ENCODE measurements at places on chromosomes 7 and 10.

DNA sequence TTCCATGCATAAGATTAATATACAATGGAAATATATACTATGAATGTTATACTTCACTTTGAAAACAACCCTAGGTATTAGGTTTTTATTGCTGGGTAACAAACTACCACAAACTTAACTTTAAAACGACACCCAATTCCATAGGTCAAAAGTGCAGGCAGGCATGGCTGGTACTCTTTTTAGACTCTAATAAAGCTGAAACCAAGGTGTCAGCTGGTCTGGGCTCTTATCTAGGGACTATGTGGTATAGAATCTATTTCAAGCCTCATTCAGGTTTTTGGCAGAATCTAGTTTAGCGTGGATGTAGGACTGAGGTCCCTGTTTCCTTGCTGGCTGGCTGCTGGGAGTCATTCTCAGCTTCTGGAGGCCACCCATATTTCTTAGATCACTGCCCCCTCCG, 65.0 kb upstream of the TMEM168 start:
- DNase-seq: no peak

DNA sequence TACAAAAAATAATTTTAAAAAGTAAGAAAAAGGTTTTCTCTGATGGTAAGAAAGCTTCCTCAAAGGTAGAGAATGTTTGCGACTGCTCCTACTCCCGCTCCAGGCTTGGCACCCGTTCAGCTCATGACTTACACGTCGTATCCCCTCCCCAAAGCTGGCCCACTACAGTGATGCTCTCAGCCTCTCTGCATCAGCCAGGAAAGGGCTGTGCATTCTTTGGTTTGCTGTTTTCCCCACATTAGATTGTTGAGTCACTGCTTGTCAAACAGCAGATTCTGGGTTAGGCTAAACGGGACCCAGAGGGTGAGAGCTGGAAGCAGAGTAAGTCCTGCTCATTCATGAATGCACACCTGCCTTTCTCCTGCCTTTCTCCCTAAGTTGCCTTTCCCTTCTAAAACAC, 54.7 kb upstream of the NMT2 start:
- no peak for DNase-seq

DNA sequence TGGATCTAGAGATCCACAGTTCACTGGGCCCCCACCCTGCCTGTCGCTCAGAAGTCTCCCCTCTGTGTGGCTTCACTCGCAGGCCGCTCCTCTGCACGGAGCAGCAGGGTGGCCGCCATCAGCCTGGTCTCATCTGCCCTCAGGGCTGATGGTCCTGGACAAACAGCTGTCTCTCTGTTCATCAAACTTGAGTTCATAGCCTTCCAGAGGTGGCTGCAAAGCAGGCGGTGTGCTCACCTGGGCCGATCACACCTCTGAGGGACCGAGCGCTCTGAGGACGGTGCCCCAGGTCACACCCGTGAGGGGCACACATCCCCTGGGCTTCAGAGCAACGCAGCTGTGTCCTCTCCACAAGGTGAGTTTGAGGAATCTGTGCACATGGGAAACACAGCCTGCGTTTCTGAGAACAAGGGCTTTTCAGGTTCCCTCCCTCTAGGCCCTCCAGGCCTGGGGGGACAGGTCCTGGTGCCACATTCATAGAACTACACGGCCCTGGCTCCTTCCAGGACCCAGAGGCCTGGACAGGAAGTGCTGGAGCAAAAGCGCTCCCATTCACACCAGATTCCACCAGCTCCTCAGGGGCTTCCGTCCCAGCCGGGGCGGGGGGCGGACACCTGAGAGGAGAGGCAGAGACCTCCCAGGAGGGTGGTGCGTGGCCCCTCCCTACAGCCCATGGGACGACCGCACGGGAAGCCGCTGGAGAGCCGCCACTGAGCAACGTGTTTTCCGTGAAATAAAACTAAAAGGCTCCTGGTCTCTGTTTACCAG, 31.2 kb upstream of the FAM20C start:
- no peak for DNase-seq

DNA sequence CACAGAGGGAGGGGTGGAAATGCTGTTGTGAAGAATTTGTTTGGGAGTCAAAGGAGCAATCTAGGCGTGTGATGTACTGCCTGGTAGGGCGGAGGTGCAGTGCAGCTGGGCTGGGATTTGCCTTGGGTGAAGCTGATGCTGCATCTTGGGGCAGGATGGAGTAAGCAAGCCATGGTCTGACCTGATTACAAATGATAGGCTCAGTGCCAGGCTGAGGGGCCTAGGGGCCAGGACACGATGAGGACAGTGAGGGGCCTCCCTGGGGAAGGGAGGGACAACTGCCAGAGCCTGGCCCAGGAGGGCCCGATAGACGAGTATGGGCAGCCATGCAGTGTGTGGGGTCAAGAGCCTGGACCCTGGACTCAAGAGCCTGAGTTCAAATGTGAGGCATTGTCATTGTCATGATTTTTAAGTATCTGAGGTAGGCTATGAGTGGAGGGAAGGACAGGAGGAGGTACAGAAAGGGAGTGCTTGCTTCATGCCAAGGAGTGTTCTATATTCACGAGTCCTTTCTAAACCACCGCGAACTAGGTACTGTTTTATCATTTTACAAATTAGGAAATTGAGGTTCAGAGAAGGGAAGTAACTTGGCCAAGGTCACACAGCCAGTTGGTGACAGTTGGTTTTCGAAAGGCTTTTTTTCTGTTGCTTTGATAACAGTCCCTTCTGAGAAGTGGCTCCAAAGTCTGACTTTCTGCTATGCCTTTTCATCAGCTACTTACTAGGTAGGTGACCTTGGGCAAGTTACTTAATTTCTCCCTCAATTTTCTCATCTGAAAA, 29.7 kb downstream of the HIF1AN start:
- DNase-seq: no peak

- DNase-seq: no peak
Observed at GRCh38 chr7:141593134-141593533, 41.9 kb downstream of the AGK start.

DNA sequence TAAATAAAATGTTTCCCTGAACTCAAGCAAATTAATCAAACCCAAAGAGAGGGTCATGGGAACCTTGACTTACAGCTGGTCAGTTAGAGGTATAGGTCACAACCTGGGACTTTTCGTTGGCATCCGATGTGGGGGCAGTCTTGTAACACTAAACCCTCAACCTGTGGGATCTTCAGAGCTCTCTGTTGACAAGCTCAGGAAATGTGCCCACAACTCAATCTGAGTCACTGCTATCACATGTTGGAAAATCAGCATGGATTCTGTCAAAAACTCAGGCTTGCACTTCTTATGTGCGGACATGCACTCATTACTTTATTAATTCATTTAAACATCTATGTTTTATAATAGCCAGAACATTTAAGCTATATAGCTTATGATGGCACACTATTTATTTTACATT, 424.6 kb upstream of the SORCS1 start:
- DNase-seq: no peak

DNA sequence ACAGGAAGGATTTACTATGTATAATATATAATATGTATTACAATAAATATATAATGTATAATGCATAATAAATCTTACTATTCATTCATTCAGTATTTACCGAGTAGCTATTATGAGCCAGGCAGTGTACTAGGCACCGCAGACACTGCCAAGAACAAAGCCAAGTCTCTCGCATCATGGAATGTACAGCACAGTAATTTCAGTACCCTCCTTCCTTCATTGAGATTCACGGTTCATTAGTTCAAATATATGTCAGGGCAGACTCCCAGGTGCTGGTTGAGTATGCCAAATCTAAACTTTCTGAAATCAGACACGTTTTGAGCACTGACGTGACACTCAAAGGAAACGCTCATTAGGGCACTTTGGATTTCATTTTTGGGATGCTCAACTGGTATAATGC, 9.1 kb downstream of the USP6NL start:
- DNase-seq: no peak

DNA sequence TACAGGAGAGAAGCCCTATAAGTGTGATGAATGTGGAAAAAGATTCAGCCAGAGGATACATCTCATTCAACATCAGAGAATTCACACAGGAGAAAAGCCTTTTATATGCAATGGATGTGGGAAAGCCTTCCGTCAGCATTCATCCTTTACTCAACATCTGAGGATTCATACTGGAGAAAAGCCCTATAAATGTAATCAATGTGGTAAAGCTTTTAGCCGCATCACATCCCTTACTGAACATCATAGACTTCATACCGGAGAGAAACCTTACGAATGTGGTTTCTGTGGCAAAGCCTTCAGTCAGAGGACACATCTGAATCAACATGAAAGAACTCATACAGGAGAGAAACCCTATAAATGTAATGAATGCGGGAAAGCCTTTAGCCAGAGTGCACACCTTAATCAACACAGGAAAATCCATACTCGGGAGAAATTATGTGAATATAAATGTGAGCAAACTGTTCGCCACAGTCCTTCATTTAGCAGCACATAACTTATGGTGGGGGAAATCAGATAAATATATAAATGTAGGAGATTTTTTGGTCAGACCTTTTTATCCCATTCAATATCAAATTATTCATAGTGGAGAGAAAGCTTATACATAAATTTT, 12.1 kb upstream of the MRPS17 start:
- DNase-seq: no peak

DNA sequence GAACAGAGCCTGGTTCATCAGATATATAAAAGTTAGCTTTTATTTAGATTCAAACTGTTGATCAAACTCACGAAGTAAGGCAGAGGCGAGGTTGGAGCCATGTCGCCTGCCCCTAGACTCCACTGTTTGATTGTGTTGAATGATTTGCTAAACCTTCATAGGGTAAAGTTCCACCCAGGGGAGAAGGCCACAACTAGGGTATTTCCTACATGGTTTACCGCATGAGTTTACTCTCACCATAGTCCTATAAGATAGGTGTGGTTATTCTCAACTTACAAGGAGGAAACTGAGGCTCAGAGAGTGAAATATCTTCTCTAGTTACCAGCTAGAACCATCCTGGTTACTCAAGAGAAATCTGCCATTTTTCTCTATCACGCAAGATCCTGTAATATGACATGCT, 31.8 kb downstream of the ARHGAP22 start:
- no peak for DNase-seq

DNA sequence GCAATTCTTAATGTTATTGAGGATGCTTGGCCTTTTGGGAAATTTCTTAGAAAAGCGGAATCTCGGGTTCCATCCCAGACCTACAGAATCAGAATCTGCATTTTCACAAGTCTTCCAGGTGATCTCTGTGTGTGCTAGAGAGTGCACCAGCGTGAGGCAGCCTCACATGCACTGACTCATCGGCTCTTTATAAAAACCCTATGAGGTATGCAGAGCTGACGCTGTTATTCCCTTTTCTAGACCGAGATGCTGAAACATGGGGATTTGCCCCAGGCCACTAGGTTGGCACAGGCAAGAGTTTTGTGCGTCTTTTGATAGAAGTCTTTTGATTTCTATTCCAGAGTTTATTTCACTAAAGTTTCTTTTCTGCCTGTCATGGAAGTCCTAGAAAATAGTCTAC, 61.2 kb downstream of the CDCA7L start:
- no peak for DNase-seq

DNA sequence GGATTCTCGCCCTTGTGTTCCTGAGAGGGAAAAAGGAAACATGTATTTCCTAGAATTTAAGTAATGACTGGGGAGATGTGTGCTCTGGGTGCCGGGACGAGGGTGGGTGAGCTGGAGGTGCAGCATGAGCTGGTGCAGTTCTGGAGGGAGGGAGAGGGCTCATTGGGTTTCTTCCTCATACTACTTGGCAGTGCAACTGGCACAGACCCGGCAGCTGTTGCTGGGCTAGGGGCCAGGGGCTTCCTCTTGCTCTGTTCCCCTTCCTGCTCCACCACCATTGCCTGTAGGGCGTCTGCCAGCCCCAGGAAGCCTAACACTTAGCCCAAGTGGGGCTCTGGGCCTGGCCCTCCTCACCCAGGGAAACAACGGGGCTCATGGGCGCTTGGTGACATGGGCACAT, 5.9 kb downstream of the RET start:
- DNase-seq: no peak

- peak; percentile 68 for DNase-seq
Observed at GRCh38 chr10:46033602-46034011, 3.2 kb upstream of the NCOA4 start.

DNA sequence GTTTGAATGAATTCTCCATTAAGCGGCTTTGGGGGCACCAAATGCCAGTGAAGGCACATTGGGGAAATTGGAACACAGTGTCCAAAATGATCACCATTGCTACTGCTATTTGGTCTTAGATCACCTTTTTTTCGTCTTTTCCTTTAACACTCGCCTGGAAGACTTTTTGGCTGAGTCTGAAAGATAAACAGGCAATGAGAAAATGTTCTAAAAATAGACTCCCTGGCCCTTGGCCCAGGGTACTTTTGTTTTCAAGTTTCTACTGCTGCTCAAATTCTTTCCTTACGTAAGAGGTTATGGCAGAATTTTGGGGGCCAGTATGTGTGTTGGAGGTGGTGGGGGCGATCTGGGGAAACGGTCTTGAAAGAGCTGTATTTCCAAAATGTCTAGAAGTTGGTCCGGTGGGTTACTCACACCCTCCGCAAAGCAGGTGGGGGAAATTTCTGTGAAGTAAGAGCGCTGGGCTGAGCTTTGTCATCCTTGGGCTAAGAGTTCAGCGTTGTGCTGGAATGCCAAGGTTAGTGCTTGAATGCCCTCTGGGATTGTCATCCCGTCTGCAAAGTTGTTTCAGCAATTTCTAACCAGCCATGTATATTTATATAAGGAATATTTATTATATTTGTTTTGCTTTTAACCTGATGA, 1.3 kb upstream of the ITPRIP start:
- DNase-seq: peak; percentile 68

- no peak for DNase-seq
Observed at GRCh38 chr10:27285093-27285492, 44.5 kb upstream of the ACBD5 start.

DNA sequence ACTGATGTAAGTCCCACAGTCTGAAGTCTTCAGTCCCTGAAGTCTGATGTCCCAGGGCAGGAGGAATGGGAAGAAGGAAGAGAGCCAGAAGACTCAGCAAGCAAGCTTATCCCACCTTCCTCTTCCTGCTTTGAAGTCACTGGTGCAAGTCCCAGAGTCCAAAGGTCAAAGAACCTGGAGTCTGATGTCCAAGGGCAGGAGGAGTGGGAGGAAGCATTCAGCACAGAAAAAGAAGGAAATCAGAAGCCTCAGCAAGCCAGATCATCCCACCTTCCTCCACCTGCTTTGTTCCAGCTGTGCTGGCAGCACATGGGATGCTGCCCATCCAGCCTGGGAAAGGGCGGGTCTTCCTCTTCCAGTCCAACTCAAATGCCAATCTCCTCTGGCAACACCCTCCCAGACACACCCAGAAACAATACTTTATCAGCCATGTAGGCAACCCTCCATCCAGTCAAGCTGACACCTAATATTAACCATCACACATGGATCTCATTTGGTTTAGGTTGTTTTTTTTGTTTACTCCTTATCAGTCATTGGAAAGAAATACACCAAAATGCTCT, 50.9 kb downstream of the ADAM12 start:
- no peak for DNase-seq

GRCh38 chr7:80134536-80135308, at the start of gene GNAI1:
TSS of gene GNAI1 (plus strand) at chr7:80134831. CDS start at chr7:80135161, 330 bp downstream.
- peak; percentile 83 for DNase-seq

All from fibroblast of gingiva (primary cell).